ENCODE measurements at places on chromosomes 6 and 20.
A peak's percentile ranks its signal among the peaks of the same experiment; 100 is the strongest.

DNA sequence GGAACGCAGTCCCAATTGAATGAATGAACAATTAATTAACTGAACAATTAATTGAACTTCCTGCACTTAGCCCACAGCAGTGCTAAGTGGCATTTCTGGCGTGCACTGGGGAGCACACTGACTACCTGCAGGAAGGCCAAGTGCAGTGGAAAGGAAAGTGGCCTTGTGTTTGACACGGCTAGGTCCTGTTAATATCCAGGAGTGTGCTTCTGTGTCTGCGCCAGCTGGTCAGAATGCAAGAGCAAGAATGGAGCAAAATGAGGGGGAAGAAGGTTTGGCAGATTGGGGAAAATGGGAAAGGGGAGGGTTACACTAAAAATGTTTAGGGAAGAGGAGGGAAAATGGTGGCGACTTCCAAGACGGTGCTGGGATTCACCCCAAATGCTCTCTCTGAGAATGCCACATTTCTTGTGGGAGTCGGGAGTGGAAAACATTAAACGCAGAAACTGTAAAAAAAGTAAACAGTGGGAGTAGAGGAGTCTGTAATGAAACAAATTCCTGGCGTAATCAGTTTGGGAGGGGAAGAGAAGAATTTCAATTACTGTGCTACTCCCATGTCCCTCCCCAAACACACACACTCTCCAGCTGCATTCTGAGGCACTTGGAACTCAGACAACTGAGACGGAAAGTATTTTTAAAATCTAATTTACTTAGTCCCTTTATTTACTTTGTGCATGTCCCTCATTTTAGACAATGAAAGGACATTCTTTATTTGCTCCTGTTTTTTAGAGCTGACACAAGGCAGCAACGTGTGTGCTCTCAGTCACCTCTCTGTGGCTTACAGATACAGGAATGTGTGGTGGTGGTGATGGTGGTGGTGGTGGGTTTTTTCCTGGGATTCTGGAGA lies 64.1 kb downstream of the CLIC5 start:
- no peak for DNase-seq

GRCh38 chr6:114064862-114065261 lies 93.9 kb upstream of the HDAC2 start:
- no peak for DNase-seq

- no peak for DNase-seq
These were observed 2.4 kb downstream of the SLC29A1 start for GRCh38 chr6:44225579-44226325.

DNA sequence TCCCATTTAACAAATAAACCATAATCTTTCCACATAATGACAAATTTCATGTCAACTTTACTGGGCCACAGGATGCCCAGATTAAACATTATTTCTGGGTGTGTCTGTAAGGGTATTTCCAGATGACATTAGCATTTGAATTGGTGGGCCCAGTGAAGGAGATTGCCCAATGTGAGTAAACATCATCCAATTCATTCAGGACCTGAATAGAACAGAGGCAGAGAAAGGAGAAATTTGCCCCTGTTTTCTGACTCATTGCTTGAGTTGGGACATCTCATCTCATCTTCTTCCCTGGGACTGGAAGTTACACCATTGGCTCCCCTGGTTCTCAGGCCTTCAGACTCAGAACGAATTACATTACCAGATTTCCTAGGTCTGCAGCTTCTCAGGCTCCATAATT lies 142.9 kb downstream of the TPBG start:
- no peak for DNase-seq

DNA sequence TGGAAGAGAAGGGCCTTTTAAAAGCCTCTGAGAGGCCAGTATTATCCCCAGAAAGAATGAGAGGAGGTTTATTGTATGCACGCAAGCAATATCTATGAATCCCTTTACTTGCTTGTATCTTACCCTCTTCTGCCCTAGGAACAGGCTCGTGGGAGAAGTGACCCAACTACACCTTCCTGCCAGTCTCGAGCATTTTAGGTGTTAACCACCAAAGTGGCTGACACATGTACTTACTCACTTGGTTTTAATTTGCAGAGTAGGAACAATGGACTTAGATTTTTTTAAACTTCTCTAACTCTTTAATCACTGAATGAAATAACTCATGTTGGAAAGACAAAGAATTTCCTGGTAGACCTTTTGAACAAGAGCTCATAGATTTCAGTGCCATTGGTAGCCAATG lies 296.9 kb downstream of the PLCB1 start:
- DNase-seq: peak; percentile 20

DNA sequence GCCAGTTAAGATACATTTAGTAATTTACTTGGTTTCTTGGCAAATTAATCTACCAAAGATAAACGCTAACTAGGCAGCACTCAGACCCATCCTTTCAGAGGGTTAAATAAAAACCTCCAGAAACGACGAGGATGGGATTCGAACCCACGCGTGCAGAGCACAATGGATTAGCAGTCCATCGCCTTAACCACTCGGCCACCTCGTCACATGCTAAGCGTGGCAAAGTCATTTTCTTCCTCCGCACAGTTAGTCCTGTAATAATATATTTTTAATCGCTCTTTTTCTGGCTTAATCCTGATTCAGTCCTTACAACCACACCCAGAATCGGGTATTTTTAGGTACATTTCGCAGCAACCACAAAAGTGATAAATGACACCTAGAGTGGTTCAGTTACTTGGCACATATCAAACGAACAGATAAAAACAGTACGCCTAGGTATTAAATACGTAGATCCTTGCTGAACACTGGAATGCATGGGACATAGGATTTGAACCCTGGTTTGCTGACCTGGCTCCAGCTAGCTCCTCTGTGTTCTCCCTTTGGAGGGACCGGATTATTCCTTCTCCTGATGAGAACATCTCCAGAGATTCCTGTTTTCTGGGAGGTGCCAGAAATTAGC lies 71.6 kb downstream of the GPX5 start:
- no peak for DNase-seq

- no peak for DNase-seq
These were observed 20.8 kb downstream of the ZBTB2 start for GRCh38 chr6:151370509-151371078.

- DNase-seq: no peak
These were observed 43.6 kb downstream of the MBOAT1 start for GRCh38 chr6:20168690-20169089.

DNA sequence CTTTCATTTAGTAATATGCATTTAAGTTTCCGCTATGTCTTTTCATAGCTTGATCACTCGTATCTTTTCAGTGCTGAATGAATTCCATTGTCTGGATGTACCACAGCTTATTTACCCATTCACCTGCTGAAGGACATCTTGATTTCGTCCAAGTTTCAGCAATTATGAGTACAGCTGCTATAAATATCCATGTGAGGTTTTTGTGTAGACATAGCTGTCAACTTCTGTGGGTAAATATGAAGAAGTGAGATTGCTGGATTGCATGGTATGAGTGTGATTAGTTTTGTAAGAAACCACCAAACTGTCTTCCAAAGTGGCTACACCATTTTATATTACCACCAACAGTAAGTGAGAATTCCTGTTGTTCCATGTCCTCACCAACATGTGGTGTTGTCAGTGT lies 79.2 kb upstream of the STMND1 start:
- DNase-seq: no peak

DNA sequence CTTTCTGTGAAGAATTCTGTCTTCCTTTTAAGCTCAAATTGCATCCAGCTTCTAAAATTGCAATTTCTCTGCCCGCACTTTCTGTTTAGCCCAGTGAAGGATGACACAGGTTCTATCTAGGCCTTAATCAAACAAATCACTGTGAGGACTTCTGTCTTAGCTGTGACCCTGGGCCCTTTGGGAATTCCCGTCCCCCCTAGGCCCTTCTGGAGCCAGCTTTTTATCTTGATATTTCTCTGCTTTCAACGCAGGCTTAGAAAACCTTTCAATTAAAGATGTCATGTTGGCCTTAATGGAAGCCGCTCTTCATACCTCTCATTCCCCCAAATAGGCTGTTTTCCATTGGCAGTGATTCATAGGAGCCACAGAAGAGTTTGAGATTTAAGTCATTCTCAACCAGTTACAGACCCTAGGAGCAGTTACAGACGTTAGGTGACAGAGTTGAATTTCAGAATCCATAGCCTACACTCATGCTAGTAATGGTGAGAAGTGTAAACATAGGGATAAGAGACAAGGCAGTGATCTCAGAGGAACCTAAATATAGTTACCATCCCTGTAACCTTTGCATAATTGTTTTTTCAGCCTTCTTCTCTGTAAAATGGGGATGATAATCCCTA lies 74.8 kb upstream of the FLRT3 start:
- no peak for DNase-seq

GRCh38 chr6:31038559-31038958 lies 28.3 kb downstream of the MUC22 start:
- no peak for DNase-seq

- peak; percentile 18 for DNase-seq
These were observed 4.0 kb downstream of the MKKS start for GRCh38 chr20:10430000-10430466.

GRCh38 chr6:52360601-52361413 lies 1.1 kb upstream of the PAQR8 start:
- DNase-seq: no peak

- no peak for DNase-seq
These were observed 65.3 kb downstream of the AIG1 start for GRCh38 chr6:143125864-143126573.

GRCh38 chr20:51731731-51732095 lies 36.5 kb downstream of the ATP9A start:
- no peak for DNase-seq

GRCh38 chr20:62551407-62552323 lies 75.9 kb upstream of the GATA5 start:
- no peak for DNase-seq

DNA sequence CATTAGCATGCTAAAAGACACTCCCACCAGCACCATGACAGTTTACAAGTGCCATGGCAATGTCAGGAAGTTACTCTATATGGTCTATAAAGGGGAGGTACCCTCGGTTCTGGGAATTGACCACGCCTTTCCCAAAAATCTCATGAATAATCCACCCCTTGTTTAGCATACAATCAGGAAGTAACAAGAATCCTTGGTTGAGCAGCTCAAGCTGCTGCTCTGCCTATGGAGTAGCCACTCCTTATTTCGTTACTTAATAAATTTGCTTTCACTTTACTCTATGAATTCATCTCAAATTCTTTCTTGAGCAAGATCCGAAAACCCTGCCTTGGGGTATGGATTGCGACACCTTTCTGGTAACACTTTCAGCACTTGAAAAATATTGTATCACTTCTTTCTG lies 243.0 kb downstream of the BMP2 start:
- no peak for DNase-seq

DNA sequence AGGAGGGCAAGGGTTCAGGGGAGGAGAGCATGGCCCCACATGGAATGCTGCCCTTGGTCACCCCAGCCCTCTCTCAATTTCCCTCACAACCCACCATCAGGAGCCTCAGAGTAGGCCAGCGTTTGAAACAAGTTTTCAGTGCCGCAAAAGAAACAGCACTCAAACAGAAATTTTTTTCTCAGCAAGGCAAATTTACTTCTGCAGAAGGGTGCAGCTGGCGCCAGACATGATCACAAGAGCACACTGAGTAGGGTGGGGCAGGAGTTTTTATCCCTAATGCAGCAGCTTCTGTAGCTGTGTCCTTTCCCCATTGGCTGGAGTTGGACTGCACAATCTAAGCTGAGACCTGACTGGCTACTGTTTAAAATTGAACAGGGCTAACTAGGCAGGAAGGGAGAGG lies 287.8 kb upstream of the CDYL start:
- DNase-seq: no peak

DNA sequence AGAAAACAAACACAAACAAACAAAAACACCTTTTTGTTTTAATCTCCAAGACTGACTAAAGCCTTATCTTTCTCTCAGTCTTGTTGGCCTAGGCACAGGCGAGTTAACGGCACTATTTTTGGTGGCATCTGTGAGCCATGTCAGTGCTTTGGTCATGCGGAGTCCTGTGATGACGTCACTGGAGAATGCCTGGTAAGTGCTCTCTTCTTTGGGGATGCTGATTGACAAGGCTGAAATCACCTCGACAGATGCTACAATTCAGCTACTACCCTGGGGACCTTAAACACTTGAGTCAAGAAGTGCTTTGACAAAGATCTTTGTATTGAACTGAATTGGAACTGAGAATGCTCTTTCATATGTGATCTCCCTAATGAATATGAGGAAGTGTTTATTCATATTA lies 384.1 kb downstream of the LAMA2 start:
- no peak for DNase-seq

DNA sequence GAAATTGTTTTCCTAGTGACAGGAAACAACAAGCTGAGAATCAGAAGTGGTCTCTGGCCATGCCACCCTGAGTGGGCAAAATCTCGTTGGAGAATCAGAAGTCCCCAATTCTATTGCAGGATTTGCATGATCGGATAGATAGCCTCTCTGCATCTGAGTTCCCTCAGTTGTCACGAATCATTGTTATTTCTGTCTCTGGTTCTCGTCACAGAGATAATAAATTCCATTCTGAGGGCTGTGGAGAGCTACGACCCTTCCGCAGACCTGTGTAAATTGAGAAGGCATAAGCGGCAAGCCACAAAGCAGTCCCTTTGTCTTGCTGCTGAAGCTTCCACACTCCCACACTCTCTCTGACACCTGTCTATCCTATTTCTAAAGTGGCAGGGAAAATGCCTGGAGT lies 102.4 kb upstream of the CNR1 start:
- no peak for DNase-seq

DNA sequence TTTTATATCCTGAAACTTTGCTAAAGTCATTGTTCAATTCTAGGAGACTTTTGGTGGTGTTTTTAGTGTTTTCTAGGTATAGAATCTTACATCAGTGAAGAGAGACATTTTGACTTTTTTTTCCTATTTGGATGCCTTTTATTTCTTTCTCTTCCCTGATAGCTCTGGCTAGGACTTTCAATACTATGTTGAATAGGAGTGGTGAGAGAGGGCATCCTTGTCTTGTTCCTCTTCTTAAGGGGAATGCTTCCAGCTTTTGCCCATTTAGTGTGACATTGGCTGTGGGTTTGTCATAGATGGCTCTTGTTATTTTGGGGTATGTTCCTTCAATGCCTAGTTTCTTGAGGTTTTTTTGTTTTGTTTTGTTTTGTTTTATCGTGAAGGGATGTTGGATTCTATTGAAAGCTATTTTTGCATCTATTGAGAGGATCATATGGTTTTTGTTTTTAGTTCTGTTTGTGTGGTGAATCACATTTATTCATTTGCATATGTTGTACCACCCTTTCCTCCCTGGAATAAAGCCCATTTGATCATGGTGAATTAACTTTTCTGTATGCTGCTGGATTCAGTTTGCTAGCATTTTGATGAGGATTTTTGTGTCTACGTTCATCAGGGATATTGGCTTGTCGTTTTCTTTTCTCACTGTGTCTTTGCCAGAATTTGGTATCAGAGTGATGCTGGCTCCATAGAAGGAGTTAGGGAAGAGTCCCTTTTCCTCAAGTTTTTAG lies 540.1 kb upstream of the FLRT3 start:
- DNase-seq: no peak
